ENCODE measurements at places on chromosomes 5 and 9.

DNA sequence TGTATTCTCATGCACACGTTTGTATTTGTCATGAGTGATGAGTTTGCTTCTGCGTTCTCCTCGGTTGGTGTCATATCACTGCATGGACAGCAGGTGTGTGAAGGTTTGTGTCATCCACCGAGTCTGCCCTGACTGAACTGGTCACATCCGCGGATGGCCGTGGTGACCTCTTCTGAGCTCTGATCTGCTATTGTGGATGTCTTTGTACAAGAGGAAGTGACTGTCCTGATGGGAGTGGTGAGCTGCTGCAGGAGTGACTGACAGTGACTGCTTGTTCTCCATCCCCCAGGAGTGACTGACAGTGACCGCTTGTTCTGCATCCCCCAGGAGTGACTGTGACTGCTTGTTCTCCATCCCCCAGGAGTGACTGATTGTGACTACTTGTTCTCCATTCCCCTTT, 69.9 kb downstream of the EHMT1 start:
- peak; percentile 52 for DNase-seq

GRCh38 chr5:132675936-132676689, 2.3 kb downstream of the IL4 start:
- no peak for DNase-seq

- DNase-seq = peak; percentile 5
These were observed 28.7 kb downstream of the DNAJC21 start for GRCh38 chr5:34957857-34958690.

DNA sequence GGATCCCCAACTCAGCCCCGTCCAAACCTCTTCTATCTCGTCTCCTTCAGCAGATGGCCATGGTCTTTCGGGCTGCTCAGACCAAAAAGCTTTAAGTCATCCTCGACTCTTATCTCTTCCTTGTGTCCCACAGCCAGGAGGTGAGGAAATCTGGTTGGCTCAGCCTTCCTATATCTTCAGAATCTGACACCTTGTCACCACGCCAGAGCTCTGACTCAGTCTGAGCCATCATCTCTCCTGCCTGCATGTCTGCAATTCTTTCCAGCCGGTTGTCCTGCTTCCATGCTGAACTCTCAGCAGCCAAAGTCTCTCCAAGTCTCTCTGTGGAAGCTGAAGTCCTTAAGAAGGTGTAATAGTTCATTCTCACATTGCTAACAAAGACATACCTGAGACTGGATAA, 419.3 kb upstream of the ADAMTS16 start:
- DNase-seq = no peak

GRCh38 chr9:97695995-97696802, 941 bp downstream of the XPA start:
- peak; percentile 49 for DNase-seq

DNA sequence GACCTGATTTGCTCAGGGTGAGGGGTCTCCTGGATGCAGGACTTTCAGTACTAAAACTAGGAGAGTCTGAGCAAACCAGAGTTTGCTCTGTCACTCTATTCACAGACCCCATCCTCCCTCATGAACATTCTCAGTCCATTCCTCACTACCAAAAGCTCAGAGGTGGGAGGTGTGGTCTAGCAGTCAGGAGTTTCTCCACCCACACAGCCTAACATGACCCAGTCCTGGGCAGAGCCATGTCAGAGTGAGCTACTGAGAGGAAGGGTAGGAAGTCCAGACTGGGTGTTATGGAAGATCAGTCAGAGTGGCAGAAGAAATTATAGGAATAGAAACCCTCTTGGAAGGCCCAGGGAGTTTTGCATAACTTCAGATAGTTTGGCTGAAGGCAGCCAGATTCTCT, 113.3 kb upstream of the GRAMD2B start:
- no peak for DNase-seq

- peak; percentile 69 for DNase-seq
These were observed 9.2 kb downstream of the EEIG1 start for GRCh38 chr9:127971357-127972235.

- DNase-seq = no peak
These were observed 11.2 kb downstream of the ANKS6 start for GRCh38 chr9:98784831-98785806.

- no peak for DNase-seq
These were observed 2.4 kb upstream of the SYNPO start for GRCh38 chr5:150638053-150638444.

GRCh38 chr5:149667084-149667828, 62.9 kb upstream of the PPARGC1B start:
- peak; percentile 65 for DNase-seq

DNA sequence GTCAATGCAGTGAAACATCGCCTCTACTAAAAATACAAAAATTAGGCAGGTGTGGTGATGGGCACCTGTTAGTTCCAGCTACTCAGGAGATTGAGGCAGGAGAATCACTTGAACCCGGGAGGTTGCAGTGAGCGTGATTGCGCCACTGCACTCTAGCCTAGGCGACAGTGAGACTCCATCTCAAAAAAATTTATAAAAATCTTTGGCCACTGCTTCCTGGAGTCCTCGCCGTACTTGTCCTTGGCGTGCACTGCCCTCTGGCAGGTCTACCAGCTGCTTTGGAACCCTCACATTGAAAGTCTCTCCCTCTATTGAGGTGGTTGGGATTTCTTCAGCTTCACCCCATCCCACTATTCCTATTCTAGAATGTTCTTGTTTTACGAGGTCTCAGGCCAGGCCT, 25.0 kb downstream of the DYNC2I2 start:
- no peak for DNase-seq

DNA sequence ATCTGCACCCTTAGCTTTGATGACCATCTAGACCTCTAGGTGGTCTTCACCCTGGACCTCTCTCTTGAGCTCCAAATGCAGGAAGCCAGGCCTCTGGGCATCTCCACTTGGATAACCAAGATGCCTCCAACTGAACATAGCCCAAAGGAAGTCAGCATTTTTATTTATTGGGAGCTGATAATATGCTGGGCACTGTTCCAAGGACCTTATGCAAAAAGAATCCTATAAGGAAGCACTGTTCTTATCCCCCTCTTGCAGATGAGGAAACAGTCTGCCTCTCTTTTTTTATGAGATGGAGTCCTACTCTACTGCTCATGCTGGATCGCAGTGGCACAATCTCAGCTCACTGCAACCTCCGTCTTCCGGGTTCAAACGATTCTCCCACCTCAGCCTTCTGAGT, 219.9 kb downstream of the CDK5RAP2 start:
- no peak for DNase-seq

DNA sequence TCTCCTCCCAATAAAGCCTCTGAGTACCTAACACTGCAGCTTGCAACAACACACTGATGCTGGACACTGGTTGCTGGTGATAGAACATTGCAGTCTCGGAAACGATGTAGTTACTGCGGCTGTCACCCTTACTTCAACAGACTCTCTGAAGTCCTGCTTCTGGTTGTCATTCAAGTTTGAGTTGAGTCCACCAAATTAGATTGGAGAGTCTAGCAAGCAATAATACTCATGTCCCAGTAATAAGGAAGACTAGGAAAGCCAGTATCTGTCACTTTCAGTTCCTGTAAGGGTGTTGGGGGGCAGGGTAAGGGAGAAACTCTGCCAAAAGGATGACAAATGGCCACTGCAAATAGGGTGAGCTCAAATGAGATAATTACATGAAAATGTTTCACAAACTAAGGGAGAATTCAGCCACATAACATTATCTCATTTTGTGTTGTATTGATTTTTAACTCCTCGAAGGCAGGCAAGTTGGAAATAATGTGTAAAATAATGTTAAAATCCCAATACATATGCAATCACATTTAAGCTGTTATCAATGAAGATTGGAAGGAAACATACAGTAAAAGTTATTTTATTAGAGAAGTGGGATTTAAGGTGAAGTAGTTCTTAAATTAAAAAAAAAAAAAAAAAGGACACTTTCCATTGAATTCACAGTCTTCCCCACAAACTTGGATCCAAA, 849 bp upstream of the IFT74 start:
- peak; percentile 74 for DNase-seq

DNA sequence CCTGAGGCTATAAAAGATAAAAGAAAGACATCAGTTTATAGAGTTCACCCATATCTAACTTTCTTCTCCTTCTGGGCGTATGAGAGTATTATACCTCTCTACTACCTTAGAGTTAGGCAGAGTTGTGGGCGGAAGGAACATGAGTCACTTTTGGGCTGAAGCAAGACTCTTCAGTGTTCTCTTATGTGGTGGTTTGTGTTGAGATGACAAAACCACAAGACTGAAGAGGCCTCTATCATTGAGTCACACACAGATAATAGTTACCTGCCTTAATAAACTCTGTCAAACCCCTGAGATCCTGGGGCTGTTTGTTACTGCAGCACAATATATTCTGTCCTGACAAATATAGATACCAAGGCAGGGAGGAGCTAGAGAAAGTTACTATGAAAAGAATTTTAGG, 184.2 kb downstream of the EFNA5 start:
- DNase-seq = peak; percentile 40

GRCh38 chr5:125715216-125715615, 708.0 kb upstream of the GRAMD2B start:
- no peak for DNase-seq

DNA sequence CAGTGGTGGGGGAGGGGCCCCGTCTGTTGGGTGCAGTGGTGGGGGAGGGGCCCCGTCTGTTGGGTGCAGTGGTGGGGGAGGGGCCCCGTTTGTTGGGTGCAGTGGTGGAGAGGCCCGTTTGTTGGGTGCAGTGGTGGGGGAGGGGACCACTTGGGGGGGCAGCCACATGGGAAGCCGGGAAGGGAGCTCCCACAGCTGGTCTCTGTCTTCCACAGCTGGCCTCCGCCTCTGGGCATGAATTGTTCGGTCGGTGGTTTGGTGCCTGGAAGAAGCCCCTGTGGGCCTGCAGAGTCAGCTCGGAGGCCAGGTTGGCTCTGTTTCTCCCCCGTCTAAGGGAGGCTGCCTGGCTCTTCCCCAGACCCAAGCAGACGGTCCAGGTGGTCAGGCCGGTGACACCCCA, 69.3 kb downstream of the COL5A1 start:
- DNase-seq = no peak

GRCh38 chr5:140977003-140977402, 10.7 kb downstream of the PCDHAC2 start:
- DNase-seq = no peak

DNA sequence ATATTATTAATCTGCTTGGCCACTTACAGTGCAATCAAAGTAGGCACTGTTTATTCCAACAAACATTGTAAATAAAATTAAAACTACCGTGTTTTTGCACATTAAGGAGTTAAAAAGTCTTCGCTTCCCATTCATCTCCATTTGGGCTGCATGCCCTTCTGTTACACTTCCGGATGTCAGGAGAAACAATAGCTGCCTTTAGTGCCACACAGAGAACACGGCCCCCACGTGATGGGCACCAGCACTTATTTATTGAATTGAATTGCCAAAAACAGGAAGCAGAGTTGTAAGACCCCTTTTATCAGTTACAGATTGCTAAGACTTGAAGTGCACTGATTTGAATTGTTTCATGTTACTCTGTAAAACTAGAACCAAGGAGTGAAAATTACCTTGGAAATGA, 80.4 kb downstream of the LHFPL2 start:
- no peak for DNase-seq

GRCh38 chr5:53173083-53173482, 63.5 kb upstream of the MOCS2 start:
- DNase-seq = no peak

DNA sequence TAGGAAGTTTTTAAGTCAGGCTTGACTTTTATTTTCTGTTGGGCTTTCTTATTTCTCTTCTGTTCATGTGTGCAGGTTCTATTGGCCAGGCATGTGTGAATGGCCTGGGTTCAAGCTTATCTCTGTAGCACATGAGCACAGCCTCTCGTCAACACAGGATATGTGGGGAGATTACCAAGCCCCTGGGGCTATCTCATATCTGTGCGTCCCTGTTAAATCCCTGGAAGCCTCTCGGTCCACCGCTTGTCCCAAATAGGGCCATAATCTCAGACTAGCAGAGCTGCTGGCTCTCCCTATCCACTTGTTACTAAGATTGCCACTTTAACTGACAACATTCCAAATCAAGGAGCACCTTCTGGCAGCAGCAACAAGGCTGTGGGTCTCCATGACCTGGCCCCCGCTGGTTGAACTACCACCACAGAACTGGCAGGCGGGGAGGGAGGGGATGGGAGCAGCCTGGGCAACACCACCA, 28.4 kb upstream of the EBF1 start:
- no peak for DNase-seq

GRCh38 chr5:67190861-67191260, 5.7 kb downstream of the CD180 start:
- DNase-seq = no peak

DNA sequence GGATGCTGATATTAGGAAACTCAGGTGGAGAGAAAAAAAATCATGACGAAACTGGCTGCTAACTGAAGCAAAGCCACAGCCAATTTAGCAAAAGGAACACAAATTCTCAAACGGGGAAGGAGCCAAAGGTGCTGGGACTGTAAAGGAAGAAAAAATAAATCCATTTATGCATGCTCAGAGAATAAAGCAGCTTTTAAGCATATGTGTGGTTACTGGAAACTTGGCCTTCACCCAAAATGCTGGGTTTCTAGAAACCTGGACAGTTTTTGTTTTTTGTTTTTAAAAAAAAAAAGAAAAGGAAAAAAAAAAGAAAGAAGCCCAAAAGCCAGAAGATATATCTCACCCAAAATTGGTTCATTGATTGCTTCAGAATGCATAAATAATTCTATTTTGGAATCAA, 8.0 kb downstream of the WHRN start:
- DNase-seq = no peak

GRCh38 chr5:179812997-179813607, 6.4 kb upstream of the MGAT4B start:
- no peak for DNase-seq

- no peak for DNase-seq
These were observed 45.7 kb downstream of the PIP5K1B start for GRCh38 chr9:68750786-68751185.

DNA sequence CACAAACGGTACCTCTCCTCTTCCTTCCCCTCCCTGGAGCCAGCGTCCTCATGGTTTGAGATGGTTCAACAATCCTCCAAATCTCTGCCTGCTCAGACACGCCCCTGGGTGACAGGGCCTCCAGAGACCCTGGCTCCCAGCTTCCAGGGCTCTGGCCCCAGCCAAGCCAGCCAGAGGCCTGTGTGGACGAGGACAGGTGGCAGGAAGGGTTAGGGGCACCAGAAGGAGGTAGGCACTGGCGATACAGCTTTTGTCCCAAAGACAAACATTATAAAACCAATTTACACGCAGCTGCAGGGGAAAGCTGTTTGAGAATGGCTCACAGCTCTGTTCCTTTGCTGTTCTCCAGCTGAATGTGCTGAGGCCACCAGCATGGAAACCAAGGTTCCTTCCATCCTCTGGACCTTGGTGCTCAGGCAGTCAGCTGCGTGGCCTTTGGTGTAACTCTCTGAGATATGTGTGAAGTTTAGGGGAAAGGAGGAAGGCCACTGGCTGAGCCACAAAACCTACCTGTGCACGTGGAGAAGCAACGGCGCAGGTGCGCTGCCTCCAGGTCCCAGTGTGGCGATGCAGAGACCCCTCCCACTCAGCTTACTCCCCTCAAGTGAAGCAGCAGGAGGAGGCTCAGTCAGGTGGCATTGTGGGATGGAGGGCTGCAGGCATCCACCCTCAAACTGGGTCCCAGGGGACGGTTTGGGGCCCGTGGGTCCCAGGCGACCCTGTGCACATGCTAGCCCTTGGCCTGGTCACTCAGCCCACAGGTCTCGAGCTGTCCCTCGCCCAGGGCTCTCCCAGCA, 4.3 kb upstream of the QRFP start:
- no peak for DNase-seq

Measured in inflammatory macrophage (primary cell).